NCI-H2171 treated with DMSO at 0.1 percent for 48 hours (cell line): ENCODE measurements at places on chromosomes 3 and 15.

GRCh38 chr3:197613199-197613598, 57.4 kb upstream of the BDH1 start:
- no peak for DNase-seq

DNA sequence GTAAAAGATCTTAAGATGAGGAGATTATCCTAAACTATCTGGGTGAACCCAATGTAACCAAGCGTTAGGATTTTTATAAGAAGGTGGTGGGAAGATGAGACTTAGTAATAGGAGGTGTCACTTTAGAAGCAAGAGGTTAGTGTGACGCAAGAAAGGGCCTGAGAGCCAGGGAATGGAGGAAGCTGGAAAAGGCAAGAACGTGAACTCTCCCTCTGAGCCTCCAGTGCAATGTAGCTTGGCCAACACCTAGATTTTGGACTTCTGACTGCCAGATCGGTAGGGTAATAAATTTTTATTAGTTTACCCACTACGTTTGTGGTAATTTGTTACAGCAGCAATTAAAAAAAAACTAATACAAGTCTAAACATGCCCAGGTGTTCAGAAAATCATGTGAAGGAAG, 20.8 kb upstream of the CNTN6 start:
- no peak for DNase-seq

GRCh38 chr3:159322322-159322939, 520.6 kb downstream of the MFSD1 start:
- no peak for DNase-seq

- no peak for DNase-seq
Measured at GRCh38 chr3:126351086-126351770, 6.0 kb downstream of the KLF15 start.

- no peak for DNase-seq
Measured at GRCh38 chr15:75751116-75751875, 38.6 kb upstream of the CSPG4 start.

GRCh38 chr15:38652998-38653397, 88.4 kb upstream of the RASGRP1 start:
- no peak for DNase-seq

DNA sequence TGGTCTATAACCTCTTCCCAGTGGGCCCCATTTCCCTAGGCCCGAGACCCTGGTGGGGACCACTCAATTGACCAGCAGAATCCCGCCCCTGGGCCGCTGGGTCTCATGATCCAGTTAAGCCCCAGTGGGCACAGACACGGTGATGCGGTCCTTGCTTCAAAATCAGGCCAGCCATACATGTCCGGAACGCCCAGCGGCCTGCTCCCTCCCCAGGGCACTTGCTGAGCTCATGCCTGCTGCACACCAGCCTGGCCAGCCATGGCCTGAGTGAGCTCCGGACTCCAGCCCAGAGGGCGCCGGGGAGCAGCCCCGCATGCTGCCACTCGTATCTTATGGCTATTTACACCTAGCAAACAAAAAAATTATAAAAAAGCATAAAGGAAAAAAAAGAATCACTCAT, 34.4 kb upstream of the IQSEC1 start:
- no peak for DNase-seq

DNA sequence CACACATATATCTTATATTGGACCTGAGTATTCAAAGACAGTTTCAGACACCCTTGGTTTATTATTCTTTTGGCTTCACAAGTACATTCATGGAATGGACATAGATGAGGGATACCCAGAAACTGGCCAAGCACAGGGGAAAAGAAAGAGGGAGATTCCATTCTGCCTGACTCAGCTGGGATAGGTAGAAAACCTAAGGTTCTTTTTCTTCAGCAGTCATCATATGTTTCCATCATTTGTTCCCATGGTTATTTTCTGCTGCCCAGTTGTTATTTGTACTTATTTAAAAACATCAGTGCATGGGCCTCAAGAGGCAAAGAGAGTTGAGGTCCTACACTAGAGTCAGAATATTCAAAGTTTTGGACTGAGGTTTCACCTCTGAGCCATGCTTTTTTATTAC, 91.8 kb downstream of the FILIP1L start:
- DNase-seq, result no peak

DNA sequence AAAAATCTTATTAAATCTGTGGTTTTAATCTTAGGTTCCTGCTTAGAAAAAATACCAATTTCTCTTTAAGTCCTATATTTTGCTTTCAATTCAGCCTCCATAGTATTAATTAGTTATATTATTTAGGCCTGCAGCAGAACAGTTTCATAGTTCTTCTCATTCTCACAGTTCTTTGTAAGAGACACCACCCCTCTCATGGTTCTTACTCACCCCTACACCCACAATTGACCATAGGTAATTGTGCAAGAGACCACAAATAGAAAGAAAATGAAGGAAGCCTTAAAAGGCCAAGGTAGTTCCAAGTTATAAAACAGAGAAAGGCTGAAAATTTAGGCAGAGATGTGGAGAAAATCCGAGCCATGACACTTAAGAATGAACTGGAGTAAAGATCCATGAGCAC, 415.3 kb downstream of the TIGIT start:
- no peak for DNase-seq

- DNase-seq, result no peak
Measured at GRCh38 chr3:55269636-55270035, 217.5 kb downstream of the WNT5A start.

GRCh38 chr3:153626158-153626557, 464.1 kb downstream of the RAP2B start:
- no peak for DNase-seq

DNA sequence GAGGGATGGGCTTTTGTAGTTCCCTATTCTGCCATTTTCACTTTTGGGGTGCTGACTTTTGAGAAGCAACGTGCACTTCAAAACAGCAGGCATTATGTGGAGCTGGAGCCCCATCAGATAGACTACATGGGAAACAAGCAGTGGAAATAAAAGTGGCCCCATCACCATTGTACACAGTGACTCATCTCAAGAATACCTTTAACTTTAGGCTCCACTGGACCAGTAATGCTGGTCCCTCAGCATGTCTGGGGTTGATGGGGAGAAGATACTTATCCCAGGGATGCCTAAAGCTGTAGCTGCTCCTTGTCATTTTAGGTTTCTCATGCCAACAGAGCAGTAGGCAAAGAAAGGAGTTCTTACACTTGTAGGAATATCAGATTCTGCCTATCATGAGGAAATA, 45.0 kb downstream of the LSM3 start:
- no peak for DNase-seq

- no peak for DNase-seq
Measured at GRCh38 chr15:93244696-93245660, 156.0 kb upstream of the RGMA start.

DNA sequence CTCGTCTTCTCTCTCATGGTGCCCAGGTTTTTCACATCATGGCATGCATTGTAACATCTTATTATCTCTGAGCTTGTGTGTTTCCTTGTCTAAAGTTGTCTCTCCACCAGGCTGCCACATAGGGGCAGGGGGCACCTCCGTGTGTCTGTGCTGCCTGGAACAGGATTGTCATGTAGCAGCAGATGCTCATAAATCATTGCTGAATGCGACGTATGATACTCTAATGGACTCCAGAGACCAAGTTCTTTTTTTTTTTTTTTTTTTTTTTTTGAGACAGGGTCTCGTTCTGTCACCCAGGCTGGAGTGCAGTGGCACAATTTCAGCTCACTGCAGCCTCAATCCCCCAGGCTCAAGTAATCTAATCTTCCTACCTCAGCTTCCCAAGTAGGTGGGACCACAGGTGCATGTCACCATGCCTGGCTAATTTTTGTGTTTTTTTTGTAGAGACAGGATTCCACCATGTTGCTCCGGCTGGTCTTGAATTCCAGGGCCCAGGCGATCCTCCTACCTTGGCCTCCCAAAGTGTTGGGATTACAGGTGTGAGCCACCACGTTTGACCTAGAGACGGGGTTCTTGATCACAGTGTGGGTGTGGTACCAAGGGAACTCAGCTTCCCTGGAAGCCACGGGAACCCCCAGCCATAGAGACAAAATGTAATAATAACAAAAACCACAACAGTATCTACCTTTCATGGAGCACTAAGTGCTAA, 4.7 kb upstream of the DNASE1L3 start:
- peak; percentile 57 for DNase-seq

GRCh38 chr15:64029110-64029509, 17.2 kb downstream of the DAPK2 start:
- no peak for DNase-seq

GRCh38 chr3:36907911-36908646, 36.8 kb downstream of the TRANK1 start:
- no peak for DNase-seq

DNA sequence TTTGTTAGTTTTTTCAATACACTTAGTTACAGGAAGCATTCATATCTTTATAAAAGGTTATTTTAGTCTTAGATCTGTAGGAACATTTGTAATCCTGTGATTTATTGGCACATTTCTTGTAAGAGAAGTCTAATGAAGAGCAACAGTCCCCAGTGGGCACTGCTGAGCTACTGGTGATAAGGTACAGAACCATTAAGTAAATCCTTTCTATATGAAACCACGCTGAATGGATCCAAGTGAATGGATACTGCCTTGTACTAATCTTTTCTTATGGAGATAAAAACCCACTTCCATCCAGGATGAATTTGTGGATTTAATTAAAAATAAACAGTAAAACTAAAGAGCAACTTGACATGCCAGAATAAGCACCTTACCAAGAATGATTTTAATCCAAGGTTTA, 64.0 kb downstream of the SHQ1 start:
- no peak for DNase-seq

GRCh38 chr3:168583977-168584376, 488.3 kb upstream of the GOLIM4 start:
- no peak for DNase-seq

DNA sequence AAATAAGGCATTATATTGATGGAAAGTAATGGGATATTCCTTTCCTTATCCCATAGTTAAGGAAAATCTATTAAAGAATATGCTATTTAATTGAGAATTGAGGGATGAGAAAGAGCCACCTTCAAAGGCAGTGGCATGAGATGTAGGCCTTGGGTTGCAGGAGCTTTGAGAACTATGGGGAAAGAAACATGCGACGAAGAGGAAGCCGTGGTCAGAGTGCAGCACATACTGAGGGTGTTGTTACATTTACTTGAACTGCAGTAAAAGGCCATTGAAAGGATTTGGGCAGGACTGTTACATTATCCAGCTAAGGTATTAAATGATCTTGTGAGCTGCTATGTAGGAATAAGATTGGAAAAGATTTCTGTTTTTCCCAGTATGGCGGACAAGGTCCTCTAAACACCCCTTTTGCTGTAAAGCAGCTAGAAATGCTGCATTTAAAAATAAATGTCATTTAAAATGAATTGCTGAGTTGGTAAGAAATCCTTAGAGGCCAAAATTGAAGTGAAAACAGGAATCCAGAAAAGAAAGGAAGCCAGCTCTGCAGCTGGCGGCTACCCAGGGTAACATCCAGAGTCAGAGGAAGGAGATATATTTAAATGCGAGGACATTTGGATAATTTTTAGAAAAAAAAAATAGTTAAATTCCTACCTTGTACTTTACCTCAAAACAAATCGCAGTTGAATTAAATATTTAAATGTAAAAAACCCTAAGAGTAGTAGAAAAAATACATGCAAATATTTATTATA, 61.7 kb downstream of the IL1RAP start:
- no peak for DNase-seq

- no peak for DNase-seq
Measured at GRCh38 chr3:112615989-112616731, 24.8 kb downstream of the CCDC80 start.

GRCh38 chr3:19190602-19191001, 42.3 kb downstream of the KCNH8 start:
- DNase-seq, result no peak

GRCh38 chr15:66132251-66132816, 121.2 kb downstream of the MEGF11 start:
- DNase-seq, result peak; percentile 48

- DNase-seq, result no peak
Measured at GRCh38 chr15:90090226-90090848, 11.9 kb downstream of the IDH2 start.

DNA sequence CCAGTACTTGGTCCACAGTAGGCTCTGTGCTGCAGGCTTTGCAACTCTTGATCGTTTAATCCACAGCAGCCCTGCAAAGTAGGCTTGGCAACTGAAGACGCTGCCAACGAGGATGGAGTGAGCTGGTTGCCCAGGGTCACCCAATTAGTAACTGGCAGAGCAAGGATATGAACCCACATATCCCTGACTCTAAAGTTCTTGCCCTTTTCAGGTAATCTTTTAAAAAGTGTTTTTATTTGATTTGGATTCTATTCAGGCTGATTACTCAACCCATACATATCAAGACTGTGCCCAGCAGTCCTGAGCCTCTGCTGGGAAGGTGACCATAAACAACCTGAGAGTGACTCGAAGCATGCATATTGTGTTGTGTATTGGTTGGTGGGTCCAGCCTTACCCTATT, 50.3 kb downstream of the PSMD6 start:
- DNase-seq, result no peak

- no peak for DNase-seq
Measured at GRCh38 chr3:11212784-11213183, 58.5 kb downstream of the HRH1 start.

DNA sequence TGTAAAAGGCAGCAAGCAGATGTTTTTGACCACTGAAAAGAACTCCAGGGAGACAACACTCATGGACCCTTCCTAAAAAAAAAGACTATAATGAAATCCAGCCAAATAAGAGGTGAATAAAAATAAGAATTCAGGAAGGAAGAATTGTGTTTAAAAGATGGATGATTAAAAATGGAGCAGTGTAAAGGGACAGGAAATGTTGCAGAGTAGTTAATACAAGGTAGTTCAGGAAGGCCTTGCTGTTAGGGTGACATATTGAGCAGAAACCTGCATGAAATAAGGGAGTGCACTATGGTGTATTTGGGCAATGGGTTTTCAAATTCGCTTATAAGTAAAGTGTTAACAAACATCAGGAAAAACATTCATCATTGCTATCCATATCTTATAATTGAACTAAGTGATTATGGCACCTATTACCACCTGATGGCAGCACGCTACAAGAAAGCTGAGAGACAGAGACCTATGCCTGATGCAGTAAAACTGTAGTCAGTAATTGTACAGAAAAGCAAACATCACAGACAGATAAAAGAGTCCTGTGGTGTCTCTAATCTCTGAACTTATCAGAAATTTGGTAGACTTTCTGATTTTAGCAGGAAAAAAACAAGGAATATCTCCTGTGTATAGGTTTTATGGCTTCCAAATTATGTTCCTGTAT, 5.8 kb upstream of the DBR1 start:
- peak; percentile 73 for DNase-seq

GRCh38 chr3:64022451-64023186, 675 bp downstream of the PSMD6 start:
- no peak for DNase-seq

GRCh38 chr3:53254509-53255422, 1.1 kb downstream of the TKT start:
- DNase-seq, result peak; percentile 53
